Cardiac muscle cell (in vitro differentiated cells and primary cell): ENCODE measurements at places on chromosomes 7 and 10. TPM values are rescaled to one million over a fixed set of nuclear protein-coding genes. Genes with fewer than 3 reads are reported as not detected.

- no peaks in the 10 kb centered on the region for H3K27me3 ChIP-seq
- H3K4me1 ChIP-seq, result peaks cover 10% of the 10 kb centered on the region
- H3K27ac ChIP-seq, result no peak overlapping the region
- no peak for DNase-seq
- no peak overlapping the region for H3K4me3 ChIP-seq
- H3K36me3 ChIP-seq, result no peaks in the 10 kb centered on the region
These were observed 379.9 kb downstream of the SH2D4B start for GRCh38 chr10:80917636-80918035.

GRCh38 chr7:81768951-81769778 lies 682 bp downstream of the HGF start:
- no peaks in the 10 kb centered on the region for H3K27me3 ChIP-seq
- no peak overlapping the region for H3K27ac ChIP-seq

DNA sequence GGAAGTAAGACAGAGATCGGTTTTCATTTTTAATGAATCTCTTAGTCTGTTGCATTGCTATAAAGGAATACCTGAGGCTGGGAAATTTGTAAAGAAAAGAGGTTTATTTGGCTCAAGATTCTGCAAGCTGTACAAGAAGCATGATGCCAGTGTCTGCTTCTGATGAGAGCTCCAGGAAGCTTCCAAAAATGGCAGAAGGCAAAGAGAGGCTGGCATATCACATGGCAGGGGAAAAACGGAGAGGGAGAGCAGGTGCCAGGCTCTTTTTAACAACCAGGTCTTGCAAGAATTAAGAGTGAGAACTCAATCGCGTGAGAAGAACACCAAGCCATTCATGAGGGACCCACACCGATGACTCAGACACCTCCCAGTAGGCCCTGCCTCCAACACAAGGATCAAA lies 125.0 kb upstream of the THSD7A start:
- no peaks in the 10 kb centered on the region for H3K27me3 ChIP-seq
- no peak for DNase-seq

- H3K27me3 ChIP-seq, result no peaks in the 10 kb centered on the region
- H3K27ac ChIP-seq, result no peak overlapping the region
- H3K4me3 ChIP-seq, result no peak overlapping the region
- peak; percentile 0 for DNase-seq
- H3K36me3 ChIP-seq, result no peaks in the 10 kb centered on the region
- no peaks in the 10 kb centered on the region for H3K4me1 ChIP-seq
These were observed 228.3 kb downstream of the CALN1 start for GRCh38 chr7:72183835-72184234.

DNA sequence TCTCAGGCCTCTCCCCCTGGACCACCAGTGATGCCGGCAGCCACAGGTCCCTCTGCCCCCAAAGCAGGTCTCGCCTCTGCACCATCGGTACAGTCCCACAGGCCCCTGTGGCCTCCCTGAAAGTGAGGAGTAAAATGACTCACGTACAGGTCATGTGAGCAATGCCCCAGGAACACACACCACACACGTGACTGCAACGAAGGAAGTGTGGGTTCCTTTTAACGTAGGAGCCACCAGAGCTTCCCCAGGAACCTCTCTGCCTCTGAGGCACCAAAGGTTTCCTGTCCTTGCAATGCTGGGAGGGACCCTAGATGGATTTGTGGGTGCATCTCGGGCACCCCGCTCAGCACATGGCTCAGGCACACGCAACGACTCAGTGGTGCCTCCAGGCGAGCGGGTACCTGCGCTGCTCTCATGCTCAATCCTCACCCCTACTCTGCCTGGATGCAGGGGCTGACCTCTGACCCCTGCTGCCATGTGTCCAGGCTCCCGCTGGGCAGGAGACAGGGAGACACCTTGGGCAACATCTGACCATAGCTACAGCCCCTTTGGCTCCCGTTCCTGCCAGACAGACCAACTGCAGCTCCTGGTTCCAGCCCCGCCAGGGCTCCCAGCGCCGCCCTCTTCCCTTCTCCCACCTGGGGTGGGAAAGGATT lies 120.7 kb downstream of the PRKAG2 start:
- H3K27ac ChIP-seq, result no peak overlapping the region
- no peaks in the 10 kb centered on the region for H3K36me3 ChIP-seq
- H3K4me1 ChIP-seq, result peaks cover 4% of the 10 kb centered on the region
- H3K27me3 ChIP-seq, result no peaks in the 10 kb centered on the region
- peak; percentile 46 for DNase-seq

DNA sequence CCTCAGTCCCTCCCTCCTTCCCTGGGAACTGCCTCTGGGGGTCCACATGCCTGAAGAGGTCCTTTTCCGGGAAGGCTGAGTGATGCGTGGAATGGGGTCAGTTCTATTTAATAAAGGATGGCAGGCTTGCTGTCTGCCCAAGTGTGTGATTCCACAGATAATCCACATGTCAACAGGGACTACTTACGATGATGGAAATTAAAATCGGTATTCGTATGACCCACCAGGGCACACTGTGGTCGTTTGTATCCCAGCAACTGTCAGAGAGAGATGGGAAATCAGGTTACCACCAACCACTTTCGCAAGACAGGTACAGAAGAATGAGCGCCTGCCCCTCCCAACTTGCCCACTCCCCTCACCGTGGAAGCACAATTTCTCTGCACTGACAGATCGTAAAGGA lies 110.3 kb downstream of the VIPR2 start:
- H3K4me1 ChIP-seq, result no peaks in the 10 kb centered on the region
- H3K27me3 ChIP-seq, result no peaks in the 10 kb centered on the region
- no peak overlapping the region for H3K27ac ChIP-seq
- no peak overlapping the region for H3K4me3 ChIP-seq
- no peaks in the 10 kb centered on the region for H3K36me3 ChIP-seq
- DNase-seq, result no peak

DNA sequence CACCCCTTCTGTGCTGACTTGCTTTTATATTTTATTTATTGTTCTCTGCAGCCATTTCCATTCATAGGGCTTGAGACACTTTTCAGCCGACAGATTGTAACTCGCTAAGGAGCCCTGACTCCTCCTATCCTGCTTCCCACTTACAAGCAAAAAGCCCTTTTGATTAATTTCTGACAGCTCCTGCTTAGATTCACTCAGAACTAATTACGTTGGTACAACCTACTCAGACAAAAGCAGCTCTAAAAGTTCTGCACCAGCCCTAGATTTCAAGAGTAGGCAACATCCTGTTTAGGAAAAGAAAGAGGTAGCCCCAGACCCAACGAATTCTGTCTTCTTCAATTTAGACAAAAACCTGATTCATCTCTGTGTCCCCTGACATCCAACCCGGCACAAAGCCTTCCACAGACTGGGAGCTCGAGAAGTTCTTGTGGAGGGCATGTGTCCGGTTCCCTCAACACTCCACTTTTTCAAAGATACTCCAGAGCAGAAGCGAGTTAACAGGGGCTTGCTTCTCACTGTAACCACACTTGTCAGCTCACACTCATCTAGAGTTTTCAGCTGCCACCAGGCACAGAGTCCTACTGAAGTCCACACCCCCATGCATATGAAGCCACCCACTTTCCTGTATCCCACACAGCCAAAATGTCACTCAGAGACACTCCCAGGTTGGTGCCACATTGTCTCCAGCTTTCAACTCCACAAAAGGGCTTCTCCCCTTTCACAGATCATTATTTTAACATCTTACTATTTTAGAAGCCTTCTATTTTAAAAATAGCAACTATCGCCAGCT lies 113.6 kb upstream of the NFE2L3 start:
- peak overlapping the region; percentile 2 for H3K4me3 ChIP-seq
- peak overlapping the region; percentile 94 for H3K27ac ChIP-seq
- H3K4me1 ChIP-seq, result peaks cover 16% of the 10 kb centered on the region
- DNase-seq, result no peak

- H3K27me3 ChIP-seq, result peaks cover 17% of the 10 kb centered on the region
- H3K27ac ChIP-seq, result no peak overlapping the region
- H3K36me3 ChIP-seq, result no peaks in the 10 kb centered on the region
- no peaks in the 10 kb centered on the region for H3K4me1 ChIP-seq
These were observed 109.0 kb downstream of the LRMDA start for GRCh38 chr10:75540357-75540966.

- DNase-seq, result peak; percentile 50
- H3K4me1 ChIP-seq, result no peaks in the 10 kb centered on the region
- H3K27me3 ChIP-seq, result no peaks in the 10 kb centered on the region
- H3K4me3 ChIP-seq, result no peak overlapping the region
- no peak overlapping the region for H3K27ac ChIP-seq
- no peaks in the 10 kb centered on the region for H3K36me3 ChIP-seq
These were observed 409.3 kb downstream of the PARD3 start for GRCh38 chr10:34405611-34406462.

DNA sequence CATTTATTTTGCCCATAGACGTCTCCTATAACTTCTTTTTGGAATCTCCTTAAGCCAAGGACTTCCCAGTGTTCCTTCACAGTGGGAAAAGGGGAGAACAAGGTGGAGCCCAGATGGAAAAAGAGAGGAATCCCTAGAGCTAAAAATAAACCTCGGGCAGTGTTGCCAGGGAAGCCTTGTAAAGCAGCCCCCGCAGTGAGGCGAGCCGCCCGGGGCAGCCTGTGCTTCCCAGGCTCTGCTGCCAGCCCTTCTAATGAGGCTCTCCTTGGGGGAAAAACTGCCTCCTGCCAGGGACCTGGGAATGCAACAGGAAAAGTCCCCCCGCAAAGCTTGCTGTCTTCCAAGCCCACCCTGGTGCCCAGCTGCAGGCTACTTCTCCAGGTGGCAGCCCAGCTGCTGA lies 71.7 kb downstream of the SH3PXD2A start:
- H3K36me3 ChIP-seq, result no peaks in the 10 kb centered on the region
- H3K27ac ChIP-seq, result no peak overlapping the region
- no peak overlapping the region for H3K4me3 ChIP-seq
- DNase-seq, result no peak
- no peaks in the 10 kb centered on the region for H3K27me3 ChIP-seq

GRCh38 chr10:104333032-104333727 lies 5.1 kb downstream of the ITPRIP start:
- H3K27ac ChIP-seq, result peak overlapping the region; percentile 84
- peaks cover 72% of the 10 kb centered on the region for H3K4me1 ChIP-seq
- H3K36me3 ChIP-seq, result no peaks in the 10 kb centered on the region
- no peaks in the 10 kb centered on the region for H3K27me3 ChIP-seq
- H3K4me3 ChIP-seq, result no peak overlapping the region
- peak; percentile 47 for DNase-seq

LIPA gene
- 6.8 and 6.9 TPM in 2 replicates for total RNA-seq

SLC18A3 gene
- not detected in 2 replicates for total RNA-seq

- no peaks in the 10 kb centered on the region for H3K36me3 ChIP-seq
- H3K27me3 ChIP-seq, result no peaks in the 10 kb centered on the region
- peaks cover 9% of the 10 kb centered on the region for H3K4me1 ChIP-seq
These were observed 236.3 kb downstream of the BAMBI start for GRCh38 chr10:28913436-28914237.

EPHA1 gene
- total RNA-seq, result 0.30 TPM in 1 of 2 replicates, not detected in the other
